Stimulated activated CD8-positive, alpha-beta memory T cell treated with anti-CD3 and anti-CD28 coated beads, Interleukin-7, amount 100 ng/mL, for 4 hours (primary cell): ENCODE measurements at places on chromosomes 13 and 19.

- no peak for DNase-seq
These were observed 78.2 kb downstream of the RASA3 start for GRCh38 chr13:114054264-114054663.

- no peak for DNase-seq
These were observed 416 bp downstream of the BCKDHA start for GRCh38 chr19:41398050-41398418.

GRCh38 chr19:6774821-6775707, 2.6 kb downstream of the VAV1 start:
- no peak for DNase-seq

GRCh38 chr13:24052547-24053518, 107.7 kb upstream of the SPATA13 start:
- DNase-seq = no peak

DNA sequence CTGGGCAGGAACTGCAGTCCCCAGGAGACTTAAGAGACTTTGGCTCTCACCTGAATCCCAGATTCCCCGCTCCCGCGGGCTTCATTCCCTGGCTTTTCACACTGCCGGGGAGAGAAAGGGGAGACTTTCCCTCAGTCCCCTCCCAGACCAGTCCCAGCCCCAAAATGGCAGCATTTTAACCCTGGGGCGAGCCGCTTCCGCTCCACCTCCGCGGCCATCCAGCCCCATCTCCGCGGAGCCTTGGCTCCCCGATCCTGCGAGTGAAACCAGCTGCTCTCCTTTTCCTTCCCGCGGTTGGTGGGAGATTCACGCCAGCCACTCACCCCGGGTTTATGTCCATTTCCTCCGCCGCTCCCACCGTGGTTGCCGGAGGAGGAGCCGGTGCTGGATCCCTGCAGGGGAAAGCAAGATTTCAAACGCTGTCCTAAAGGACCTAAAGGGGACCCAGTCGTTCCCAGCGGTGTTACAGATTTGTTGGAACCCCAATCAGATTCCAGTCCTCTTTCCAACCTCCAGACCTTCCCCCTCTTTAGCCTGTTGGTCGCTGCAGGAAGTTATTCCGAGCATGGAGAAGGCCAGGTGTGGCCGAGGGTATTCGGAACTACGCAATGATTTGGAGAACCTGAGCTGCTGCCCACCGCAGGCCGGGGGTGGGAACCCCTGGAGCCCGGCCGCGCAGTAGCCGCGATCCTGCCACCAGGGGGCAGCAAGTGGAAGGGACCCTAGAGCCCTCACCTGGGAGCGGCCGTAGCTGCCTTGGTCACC, 3.4 kb downstream of the DMKN start:
- peak; percentile 32 for DNase-seq

DNA sequence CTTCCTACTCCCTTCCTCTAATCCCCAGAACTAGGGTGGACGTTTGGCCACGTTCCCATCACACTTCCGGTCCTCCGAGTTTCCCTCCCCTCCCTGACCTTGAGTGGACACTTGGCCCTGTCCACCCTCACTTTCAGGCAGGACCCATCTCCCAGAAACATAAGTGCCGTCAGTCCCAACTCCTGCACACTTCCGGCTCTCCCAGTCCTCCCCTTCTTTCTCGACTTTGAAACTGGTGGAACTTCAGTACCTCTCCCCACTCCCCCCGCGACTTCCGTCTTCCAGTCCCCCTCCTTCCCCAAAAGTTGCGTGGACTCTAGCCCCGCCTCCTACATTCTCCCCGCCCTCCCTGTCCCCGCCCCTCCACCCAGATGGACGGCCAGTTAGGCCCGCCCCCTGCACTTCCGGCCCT, 278 bp upstream of the ZNF274 start:
- peak; percentile 78 for DNase-seq

DNA sequence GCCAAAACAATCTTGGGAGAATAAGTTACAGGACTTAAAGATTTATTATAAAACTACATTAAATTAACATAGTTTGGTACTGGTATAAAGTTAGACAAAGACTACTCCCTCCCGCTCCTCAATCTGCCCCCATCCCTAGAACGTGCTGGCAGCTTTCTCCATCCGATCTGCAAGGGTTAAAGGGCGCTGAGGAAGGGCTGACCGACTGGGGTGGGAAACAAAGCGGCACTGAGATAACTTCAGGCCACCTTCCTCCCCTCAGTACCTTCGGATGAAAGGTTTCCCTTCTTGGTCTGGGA, 790 bp upstream of the SUGT1 start:
- DNase-seq = no peak

- DNase-seq = no peak
These were observed 87.1 kb upstream of the IPO5 start for GRCh38 chr13:97866346-97866745.

GRCh38 chr13:70223911-70224310, 115.7 kb upstream of the KLHL1 start:
- no peak for DNase-seq

DNA sequence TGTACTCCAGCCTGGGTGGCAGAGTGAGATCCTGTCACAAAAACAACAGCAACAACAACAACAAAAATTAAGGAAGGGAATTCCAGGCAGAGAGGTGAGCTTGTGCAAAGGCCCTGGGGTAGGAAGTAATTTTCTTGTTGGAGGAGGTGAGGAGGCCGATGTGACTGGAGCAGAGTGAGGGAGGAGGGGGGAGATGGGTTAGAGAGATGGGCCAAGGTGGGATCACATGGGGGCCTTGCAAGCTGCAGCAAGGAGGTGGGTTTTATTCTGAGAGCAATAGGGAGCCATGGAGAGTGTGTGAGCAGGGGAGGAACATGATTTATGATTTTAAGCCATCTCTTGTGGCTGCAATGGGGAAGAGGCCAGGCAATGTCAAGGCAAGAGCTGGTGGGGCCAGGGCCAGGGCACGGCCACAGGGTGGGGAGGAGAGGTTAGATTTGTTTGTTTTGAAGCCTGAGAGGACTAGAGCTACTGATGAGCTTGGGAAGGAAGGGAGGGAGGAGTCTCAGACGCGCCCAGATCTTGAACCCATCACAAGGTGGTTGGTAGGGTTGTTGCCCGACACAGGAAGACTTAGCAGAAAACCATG, 12.5 kb upstream of the COMP start:
- no peak for DNase-seq

DNA sequence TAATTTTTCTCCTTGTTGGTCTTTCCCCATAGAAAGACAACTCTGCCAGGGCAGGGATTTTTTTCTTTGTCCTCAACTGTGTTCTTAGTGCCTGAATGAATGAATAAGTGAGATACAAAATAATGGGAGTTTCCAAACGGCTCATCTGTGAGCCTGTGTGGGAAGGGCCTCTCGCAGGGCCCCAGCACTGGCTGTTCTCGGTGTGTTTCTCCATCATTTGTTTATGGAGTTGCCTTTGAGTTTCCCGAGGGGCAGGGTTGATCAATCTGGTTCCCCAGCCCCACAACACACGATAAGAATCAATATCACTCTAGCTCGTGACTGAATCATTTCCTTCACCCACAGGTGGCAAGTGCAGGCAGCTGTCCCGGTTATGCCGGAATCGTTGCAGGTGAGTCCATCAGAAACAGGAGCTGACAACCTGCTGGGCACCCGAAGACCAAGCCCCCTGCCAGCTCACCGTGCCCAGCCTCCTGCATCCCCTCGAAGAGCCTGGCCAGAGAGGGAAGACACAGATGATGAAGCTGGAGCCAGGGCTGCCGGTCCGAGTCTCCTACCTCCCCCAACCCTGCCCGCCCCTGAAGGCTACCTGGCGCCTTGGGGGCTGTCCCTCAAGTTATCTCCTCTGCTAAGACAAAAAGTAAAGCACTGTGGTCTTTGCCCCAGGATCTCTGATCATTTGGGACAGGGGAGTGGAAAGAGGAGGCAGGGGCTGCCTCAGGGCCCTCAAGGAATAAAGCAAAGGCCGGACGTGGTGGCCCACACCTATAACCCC, 14.9 kb downstream of the FXYD5 start:
- no peak for DNase-seq

GRCh38 chr13:38758277-38758676, 71.4 kb downstream of the FREM2 start:
- DNase-seq = no peak

- no peak for DNase-seq
These were observed 209.1 kb downstream of the OLFM4 start for GRCh38 chr13:53237696-53238095.

DNA sequence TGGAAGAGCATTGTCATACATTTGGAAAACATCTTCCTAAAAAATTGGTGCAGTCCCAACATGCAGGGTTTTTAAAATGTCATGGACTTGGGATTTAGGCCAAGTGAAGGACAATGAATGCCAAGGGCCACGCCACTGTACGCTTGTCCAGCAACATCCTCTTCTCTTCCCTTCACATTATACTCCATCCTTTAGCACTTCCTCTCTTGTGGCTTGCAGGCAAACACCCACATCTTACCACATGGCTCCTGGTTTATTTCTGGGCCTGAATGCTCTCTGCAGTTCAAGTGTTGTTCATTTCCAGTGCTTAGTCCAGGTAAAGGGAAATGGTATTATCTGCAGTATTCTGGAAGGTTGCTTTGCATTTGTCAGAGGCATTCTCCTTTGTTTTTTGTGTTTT, 45.0 kb downstream of the CBY2 start:
- DNase-seq = no peak

- DNase-seq = no peak
These were observed 22.8 kb downstream of the HAUS8 start for GRCh38 chr19:17052439-17052838.

GRCh38 chr13:100842136-100842535, 167.5 kb upstream of the TMTC4 start:
- DNase-seq = no peak

DNA sequence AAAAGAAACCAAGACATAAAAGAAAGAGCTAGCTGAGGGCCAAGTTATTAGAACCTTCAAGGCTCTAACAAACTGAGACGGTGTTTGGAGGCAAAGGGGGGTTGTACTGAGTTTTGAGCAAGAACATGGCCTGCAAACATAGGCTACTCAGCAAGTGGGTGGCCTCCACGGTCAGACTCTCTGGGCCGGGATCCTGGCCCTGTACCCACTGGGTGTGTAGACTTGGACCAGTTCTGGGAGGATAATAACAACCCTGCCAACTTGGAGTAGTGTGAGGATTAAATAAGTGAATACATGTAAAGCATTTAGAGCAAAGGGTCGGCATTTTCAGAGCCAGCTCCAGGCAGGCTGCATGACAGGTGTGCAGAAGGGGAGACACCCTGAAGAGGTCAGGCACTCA, 56.1 kb upstream of the TNFRSF19 start:
- no peak for DNase-seq

- DNase-seq = no peak
These were observed 95.3 kb upstream of the TEX29 start for GRCh38 chr13:111225166-111225565.
